ENCODE measurements at places on chromosomes 1 and 21.

DNA sequence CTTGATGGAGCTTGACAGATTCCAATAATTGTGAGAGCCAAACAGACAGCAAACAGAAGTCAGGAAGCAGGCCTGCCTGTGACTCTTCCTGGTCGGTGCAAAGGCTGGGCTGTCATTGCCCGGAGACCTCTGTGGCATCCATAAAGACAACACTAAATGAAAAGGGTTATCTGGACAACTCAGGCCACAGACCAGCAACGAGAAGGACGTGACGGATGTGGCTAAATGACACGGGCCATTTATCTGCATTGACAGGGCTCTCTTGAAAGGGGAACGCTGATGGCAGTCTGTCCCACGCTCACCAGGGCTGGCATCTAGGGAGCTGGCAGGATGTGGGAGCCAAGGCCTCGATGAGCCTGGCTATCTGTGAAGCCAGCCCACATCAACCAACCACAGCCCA is 35.0 kb downstream of the HMGB4 start:
- peaks cover 12% of the 10 kb centered on the region for H3K4me1 ChIP-seq
- no peak overlapping the region for H3K27ac ChIP-seq
- H3K36me3 ChIP-seq = no peaks in the 10 kb centered on the region
- no peaks in the 10 kb centered on the region for H3K27me3 ChIP-seq

- H3K4me3 ChIP-seq = no peak overlapping the region
- H3K27ac ChIP-seq = no peak overlapping the region
- H3K27me3 ChIP-seq = no peaks in the 10 kb centered on the region
- H3K36me3 ChIP-seq = no peaks in the 10 kb centered on the region
These were observed 62.9 kb downstream of the CDKN2C start for GRCh38 chr1:51032936-51033335.

DNA sequence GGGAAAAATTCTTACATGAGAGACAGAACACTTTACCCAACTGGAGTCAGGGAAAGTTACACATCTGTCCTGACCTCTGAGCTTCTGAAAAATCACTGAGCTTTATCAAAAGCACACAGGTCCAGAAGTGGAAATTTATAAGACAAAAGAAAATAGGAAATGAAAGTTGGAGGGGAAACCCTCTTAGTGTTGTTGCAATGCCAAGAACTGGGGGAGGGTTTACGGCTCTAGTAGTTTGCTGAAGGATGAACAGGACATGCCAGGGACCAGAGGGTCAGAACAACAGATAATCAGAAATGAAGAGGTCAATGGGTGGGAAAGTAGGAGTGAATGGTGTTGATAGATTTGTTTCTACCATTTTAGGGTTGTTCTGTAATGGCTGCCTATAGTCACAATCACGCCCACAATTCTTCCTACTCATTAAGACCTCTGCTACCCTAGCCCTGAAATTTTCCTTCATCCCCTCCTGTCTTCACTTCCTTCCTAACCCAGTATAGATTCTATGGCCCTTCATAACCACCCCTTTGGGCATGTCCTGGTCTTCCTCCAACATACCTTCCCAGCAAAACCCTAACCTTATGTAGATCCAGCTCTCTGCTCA is 30.3 kb upstream of the FMOD start:
- no peak overlapping the region for H3K27ac ChIP-seq
- no peaks in the 10 kb centered on the region for H3K4me1 ChIP-seq
- no peak overlapping the region for H3K4me3 ChIP-seq
- H3K27me3 ChIP-seq = no peaks in the 10 kb centered on the region

DNA sequence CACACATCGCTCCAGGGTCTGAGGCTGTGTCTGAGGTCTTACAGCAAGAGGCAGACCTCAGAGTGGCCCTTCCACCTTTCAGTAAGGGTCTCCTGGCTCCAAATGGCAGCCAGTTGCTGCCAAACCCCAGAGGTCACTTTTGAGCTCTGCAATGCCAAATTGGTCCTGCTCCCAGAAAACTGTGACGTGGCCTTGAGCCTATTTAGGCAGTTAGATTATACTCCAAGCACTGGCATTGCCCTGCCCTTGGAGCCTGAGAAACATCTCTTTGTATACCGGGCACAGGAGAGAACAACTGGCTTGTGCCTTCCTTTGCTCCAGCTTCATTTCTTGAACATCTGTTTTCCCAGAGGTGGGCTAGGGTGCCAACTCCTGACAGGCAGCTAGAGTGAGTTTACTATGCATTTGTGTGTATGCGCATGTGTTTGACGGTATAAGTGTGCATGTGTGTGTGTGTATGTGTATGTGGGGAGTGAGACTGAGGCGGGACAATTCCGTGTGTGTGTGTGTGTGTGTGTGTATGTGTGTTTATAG is 134.5 kb downstream of the IER5 start:
- H3K27me3 ChIP-seq = no peaks in the 10 kb centered on the region
- no peaks in the 10 kb centered on the region for H3K4me1 ChIP-seq
- DNase-seq = no peak
- no peak overlapping the region for H3K27ac ChIP-seq

DNA sequence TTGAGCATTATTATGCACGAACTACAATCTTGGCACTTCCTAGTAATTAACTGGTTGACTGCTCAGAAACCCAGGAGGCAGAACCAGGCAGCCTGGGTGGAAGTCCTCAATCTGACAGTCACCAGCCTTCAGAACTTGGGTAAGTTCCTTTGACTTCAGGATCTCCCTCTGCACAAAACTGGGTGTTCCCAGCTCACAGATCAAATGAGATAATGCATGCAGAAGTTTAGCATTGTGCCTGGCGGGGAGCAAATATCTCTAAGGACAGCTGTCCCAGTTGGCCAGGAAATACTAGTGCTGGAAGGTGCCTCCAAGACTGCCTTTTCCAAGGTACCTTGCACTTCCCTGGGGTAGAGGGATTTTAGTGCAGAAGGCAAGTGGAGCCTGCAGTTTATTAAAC is 294.8 kb downstream of the PCP4 start:
- no peaks in the 10 kb centered on the region for H3K36me3 ChIP-seq
- H3K27me3 ChIP-seq = no peaks in the 10 kb centered on the region
- no peak overlapping the region for H3K27ac ChIP-seq

DNA sequence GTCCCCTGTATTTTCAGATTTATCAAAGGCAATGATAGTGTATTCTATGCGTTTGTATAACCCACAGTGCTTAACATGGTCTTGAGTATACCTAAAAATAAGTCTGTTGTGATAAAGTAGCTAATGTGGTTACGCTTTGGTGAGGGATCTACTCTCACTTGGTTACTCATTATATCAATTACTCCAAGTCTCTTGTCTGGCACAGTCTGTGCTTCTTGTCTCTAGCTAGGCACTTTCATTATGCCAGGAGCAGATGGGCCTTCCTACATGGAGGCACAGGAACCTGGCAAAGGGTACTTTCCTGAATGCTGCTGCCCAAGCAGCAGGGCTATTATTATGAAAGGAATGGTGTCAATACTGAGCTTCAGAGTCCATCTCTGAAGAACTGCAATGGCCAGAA is 4.2 kb upstream of the PTPN22 start:
- no peak overlapping the region for H3K27ac ChIP-seq
- no peak for DNase-seq
- H3K4me3 ChIP-seq = no peak overlapping the region
